ENCODE measurements at places on chromosomes 13 and 19.

GRCh38 chr19:18091217-18091608 is 4.5 kb upstream of the IL12RB1 start:
- DNase-seq: no peak

GRCh38 chr19:58009666-58010301 is 7.2 kb upstream of the ZNF606 start:
- peak; percentile 93 for DNase-seq

GRCh38 chr19:262125-262524 is 29.1 kb downstream of the PLPP2 start:
- no peak for DNase-seq

- no peak for DNase-seq
These were observed 2.2 kb upstream of the TBXA2R start for GRCh38 chr19:3608750-3609322.

DNA sequence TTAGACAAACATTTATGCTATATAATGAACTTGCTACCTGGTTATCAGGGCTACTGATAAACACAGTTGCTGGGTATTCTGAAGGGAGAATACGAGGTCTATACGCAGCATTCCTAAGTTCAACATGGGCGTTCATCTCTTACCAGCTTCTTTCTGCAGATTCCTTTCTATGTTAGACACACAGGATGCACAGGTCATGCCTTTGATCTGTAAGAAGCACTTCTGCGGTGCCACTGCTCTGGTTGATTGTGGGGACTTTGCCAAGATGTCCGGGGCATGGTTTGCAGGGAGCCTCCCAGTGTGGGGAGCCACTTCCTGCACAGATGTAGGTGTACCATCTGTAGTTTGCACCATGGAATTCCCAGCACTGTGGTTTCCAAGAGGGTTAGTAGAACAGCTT is 40.9 kb downstream of the ATP7B start:
- DNase-seq: no peak

GRCh38 chr19:15263361-15263985 is 31.2 kb upstream of the EPHX3 start:
- DNase-seq: no peak

DNA sequence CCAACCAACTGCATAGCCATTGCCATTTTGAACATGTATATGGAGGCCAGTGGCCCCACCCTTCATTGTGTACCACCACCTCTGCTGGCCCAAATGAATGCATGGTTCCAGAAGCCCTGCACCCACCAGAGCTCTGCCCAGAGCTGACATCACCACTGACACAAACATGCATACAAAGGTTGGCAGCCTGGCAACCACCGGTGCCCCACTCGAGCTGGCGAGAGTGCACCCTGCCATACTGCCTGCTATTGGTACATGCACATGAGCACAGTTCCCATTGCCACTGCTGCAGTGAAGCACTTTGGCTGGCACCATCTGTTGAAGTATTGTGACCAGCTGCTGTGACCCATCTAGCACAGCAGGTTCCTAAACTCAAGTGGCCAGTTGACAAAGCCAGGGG is 1564.9 kb downstream of the OLFM4 start:
- no peak for DNase-seq

GRCh38 chr13:31195616-31196015 is 4.2 kb upstream of the B3GLCT start:
- DNase-seq: no peak

DNA sequence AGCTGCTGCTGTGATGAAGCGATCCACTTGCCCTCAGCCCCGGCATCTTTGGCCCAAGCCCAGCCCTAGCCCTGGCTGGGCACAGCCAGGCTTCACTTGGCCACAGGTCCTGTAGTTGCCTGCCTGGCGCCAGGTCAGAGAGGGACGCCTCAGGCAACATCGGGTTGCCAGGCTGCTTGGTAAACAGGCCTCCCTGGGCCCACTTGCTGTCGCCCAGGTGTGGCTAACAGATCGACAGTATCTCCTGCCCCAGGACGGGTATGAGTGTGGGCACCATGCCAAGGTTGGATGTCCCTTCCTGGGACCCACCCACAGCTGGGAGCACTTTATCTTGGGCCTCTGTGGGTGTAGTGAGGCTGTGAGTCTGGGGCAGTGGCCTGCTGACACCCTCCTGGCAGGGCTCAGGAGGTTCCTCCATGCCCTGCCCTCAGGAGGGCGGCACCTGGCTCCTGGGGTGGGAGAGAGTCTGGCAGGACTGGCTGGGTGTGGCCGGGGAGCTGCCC is 27.8 kb downstream of the CARM1 start:
- DNase-seq: no peak

DNA sequence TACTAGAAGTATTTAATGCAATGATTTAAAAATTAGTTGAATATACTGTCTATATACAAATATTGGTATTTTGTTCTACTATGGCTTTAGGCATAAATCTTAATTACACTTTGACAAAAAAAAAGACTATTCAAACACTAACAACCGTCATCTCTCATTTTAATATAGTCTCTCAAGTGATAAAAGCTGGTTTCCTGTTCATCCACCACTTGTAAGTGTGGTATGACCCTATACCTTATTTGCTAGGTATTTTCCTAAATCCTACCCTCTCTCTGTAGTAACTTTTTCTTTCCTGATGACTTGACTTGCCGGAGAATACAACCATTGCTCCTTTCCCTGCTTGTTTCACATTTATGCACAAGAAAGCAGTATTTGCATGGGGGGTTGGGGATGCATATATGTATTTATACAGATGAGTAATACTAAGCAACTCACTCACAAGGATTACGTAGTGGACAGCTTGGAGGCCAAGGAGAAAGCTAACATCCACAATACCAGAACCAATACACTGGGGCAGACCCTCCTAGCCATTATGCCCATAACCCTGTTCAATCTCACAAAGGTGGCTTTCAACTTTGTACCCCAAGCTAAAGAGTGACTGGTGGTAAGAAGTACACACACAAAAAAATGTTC is 12.7 kb upstream of the EFNB2 start:
- no peak for DNase-seq

GRCh38 chr13:101453784-101454201 is 1.3 kb downstream of the ITGBL1 start:
- no peak for DNase-seq

GRCh38 chr13:59566561-59566960 is 597.2 kb downstream of the DIAPH3 start:
- no peak for DNase-seq

GRCh38 chr19:12872941-12873890 is 8.0 kb downstream of the DNASE2 start:
- peak; percentile 66 for DNase-seq

DNA sequence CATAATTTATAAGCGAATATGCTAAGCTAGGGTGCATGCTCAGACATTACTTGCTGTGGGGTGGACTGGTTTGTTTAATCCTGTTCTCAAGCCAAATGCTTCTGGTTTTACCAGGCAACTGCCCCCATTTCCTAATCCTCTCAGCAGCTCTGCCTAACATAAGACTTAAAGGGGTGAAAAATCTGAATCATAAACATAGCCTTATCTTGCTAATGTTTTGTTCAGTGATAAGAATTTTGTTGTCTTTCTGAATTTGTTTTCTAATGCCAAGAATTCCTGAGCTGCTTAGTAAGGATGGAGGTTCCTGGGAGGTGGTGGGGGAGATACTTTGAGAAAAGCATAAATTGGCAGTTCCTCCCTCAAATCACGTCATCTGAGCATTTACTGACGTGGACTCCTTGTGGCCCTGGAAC is 42.7 kb downstream of the ING1 start:
- peak; percentile 26 for DNase-seq

DNA sequence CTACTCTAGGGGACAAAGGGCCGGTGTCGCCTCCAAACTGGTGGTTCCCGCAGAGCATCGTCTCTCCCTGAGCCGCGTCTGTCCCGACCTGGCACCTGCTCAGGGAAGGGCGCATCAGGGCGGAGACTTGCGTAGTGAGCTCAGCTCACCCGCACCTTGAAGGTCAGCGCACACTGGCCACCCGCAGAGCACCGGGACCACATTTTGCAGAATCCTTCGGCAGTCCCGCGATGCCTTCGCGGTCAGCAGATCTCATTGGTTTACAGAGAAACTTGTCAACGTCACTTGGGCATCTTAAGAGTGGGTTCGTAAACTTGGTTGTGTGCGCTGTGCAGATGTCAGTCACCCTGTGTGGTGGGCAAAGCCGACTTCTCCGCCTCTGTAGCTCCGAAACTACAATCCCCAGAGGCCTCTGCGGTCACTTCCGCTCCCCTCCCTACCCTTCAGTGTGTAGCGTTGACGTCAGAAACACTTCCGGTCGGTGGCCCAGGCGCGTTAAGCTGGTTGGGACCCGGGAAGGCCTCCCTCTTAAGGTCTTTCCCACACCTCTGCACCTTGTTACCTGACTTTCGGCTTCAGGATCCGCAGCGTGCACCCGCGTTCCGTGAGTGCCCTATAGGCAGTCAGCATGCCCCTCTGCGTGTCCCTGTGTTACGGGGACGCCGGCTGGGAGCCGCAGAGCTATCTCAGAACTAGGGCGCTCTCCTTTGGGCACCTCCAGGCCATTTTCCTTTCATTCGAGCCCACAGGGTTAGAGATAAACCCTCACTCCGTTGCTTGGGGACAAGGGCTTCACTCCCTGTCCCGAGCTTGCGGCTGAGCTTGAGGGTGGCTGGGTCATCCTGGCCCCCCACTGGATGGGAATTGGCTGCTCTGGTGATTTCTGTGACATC is 36.5 kb upstream of the ZNF527 start:
- DNase-seq: peak; percentile 98

DNA sequence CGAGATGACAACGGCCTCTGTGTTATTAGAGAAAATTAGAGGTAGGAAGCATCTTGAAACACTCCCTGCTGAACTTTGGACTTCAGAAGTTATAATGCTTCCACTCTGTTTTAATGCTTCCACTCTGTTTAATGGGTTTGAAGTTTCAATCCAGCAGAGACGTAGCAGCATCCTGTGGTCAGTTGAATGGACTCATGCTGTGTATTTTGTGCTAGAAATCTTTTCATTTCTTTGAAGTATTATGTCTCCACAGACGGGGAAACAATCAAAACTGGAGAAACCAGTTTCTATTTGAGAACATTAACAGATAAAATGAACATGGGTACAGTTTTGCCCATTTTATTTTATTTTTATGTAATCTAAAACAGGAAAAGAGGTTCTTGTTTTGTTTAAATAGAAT is 1736.2 kb downstream of the SLITRK5 start:
- no peak for DNase-seq

- DNase-seq: peak; percentile 86
These were observed 14.4 kb downstream of the LEUTX start for GRCh38 chr19:39792999-39793546.

DNA sequence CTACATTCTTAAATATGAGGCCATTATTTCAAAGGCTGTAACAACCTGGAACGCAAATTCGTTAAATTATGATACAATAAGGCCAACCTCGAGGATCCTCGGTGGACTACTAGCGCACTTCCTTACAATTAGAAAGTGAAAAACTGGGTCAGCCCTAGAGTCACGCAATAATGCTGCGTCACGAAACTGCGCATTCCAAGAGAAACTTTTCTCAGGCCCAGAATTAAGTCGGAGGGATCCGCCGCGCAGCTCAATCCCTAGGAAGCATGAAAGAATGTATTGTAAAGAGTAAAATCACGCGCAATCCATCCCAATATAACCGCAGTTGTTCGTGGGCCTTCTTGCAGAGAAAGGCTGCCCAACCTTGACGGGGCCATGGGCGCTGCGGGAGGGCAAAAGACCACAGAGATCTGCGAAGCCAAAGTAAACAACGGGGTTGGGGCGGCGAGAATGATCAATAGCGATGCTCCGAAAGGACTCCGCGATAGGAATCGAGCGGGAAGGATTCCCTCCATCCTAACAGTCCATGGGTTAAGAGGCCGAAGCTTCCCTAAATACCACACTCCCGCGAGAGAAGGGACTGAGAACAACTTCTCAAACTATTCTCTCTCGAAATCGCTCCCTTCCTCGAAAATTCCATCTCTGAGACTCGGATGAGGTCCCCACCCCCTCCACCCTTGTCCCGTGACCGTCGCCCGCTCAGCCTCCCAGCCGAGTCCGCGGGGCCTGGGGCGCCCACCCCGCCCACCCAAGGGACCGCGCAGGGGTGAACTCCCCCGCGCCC is 564 bp downstream of the SPART start:
- DNase-seq: peak; percentile 91

GRCh38 chr13:112837371-112838037 is 131.5 kb upstream of the MCF2L start:
- no peak for DNase-seq

- peak; percentile 52 for DNase-seq
These were observed 951 bp upstream of the MTUS2 start for GRCh38 chr13:28819046-28819730.

GRCh38 chr13:73355134-73355533 is 296.3 kb downstream of the KLF5 start:
- DNase-seq: no peak

DNA sequence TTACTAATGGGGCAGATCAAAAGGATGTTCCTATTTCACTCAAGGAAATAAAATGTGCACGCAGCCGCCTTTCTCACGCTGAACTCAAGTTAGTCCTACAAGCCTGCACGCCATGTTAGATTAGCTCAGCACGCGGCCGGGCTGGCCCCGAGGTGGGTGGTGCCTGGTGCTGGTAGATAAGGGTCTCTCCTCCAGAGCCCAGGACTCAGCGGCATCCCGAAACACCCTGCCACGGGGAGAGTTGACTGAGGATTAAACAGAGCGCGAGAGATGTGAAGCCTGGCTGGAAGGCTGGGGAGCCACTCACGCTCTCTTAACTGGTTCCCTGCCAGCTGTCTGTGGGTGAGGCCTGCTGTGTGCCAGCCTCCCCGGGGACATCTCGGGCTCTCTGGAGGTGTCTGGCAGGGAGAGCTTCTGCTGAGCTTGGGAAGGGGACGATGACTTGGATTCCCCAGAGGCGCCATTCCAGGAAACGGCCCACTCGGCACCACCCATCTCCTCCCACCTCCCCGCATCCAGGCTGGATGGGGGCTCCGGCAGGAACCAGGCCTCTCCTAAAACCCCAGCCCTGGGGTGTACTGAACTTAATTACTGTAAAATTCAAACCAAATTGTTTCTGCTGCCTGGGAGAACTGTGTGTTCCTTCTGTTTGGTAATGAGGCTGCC is 122.2 kb downstream of the KDM4B start:
- DNase-seq: peak; percentile 50

DNA sequence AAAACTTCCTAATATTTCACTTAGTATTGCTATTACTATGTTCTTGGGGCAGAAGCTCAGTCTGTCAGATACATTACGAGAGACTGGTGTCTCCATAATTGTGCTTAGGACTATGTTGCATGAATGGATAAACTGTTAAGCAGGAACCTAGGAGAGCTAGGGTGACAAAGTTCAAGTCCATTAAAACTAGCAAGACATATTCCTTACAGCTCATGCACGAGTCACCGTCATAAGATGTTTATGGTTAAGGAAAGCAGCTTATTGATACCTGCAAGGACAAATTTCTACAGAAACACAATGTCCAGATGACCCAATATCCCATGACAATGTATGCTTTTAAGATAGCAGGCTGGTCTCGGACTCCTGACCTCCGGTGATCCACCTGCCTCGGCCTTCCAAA is 5.7 kb upstream of the ZNF813 start:
- no peak for DNase-seq

- DNase-seq: no peak
These were observed 51.7 kb upstream of the CYP4F8 start for GRCh38 chr19:15563325-15563794.

GRCh38 chr19:4582980-4583842 is 23.7 kb upstream of the SEMA6B start:
- no peak for DNase-seq

GRCh38 chr19:9535934-9536333 is 2.5 kb downstream of the ZNF426 start:
- no peak for DNase-seq

- peak; percentile 20 for DNase-seq
These were observed 2.8 kb upstream of the CEACAM5 start for GRCh38 chr19:41705393-41706174.
